ENCODE measurements at places on chromosomes 16 and 17.
A peak's percentile ranks its signal among the peaks of the same experiment; 100 is the strongest.

- no peak for DNase-seq
Observed at GRCh38 chr16:83744441-83744981, 63.3 kb upstream of the HSBP1 start.

- DNase-seq = no peak
Observed at GRCh38 chr17:27332047-27332393, 38.1 kb downstream of the WSB1 start.

- no peak for DNase-seq
Observed at GRCh38 chr17:74078363-74078941, 125.0 kb upstream of the RPL38 start.

DNA sequence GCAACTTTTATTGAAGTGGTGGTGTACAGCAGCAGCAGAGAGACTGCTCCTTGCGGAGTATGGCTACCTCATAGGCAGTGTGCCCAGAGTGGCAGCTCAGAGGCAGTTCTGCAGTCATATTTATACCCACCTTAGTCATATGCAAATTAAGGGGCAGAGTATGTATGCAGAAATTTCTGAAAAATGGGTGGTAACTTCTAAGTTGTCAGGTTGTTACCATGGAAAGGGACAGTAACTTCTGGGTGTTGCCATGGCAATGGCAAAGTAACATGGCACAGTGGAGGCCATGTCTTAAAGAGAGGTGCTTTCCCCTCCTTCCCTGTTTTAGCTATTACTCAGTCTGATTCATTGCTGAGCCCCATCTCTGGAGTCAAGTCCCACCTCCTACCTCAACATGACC lies 53.4 kb downstream of the MEOX1 start:
- no peak for DNase-seq

DNA sequence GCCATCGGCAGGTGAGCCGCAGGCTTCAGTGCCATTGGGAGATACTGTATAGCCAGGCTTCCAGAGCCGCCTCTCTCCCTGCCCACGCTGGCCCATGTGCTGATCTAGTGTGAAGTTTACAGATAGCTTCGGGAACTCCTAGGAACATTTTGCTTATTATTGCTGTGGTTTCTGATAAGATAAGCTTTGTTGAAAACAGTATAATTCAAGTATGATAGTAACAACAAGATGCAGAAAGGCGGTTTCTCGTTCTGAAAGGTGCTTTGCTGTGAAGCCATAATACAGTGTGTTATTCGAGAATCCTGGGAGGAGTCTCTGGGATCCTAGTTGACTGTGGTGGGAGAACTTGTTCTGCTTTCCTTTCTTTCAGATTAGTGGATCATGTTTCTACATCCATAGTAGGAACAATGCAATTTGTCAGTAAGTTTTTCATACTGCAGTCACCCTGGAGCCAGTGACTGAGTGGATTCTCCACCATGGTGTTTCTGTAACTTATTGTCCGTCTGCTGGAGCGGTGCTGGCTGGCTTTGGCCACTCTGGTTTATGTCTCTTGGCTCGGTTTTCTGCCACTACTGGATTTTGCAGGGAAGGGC lies 31.5 kb downstream of the RAB11FIP3 start:
- no peak for DNase-seq

DNA sequence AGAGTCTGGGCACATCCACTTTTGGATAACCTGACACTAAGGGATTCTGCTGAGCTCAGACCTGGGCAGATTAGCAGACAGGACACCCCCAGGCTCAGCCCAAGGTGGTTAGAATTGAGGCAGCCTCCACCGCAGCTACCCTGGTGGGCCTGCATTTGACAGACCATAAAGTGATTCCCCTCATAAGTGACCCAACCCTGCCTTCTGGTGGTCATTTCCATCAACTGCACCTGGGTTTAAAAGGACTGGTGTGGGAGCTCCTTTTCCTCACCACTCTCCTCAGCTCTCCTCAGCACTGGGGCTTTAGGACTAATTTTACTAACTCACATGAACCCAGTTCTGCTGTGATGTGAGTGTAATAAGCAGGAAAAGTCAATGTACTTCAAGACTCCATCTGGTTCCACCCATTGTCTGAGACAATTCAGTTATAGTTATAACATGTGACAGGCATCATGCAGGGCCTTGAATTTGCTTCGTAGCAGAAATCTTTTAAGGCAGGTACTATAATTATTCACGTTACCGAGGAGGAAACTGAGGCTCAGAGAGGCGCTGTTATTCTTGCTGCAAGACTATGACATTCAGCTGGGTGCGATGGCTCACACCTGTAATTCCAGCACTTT lies 42.5 kb downstream of the MYH3 start:
- peak; percentile 31 for DNase-seq

DNA sequence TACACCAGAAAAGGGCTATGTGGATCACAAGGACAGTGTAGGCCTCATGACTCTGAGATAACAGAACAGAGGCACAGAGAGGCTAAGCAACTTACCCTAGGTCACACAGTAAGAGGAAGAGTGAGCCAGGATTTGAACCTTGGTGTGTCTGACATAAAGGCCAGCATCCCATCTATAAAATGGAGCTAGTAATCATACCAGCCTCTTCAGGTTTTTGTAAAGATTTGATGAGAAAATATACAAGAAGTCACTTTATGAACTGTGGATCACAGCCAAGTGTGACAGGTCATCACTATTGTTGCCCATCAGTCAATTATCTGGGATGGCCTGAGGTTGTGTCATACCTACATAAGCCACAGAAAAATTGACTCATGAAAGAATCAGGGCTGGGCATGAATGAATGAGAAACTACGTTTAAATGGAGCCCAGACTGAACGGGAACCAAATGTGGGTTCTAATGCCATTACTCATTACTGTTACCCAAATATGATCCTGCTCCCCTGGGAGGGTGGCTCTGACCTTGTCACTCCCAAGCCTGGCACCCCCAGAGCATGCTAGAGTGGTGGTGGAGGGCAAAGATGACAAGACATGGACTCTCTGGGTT lies 21.0 kb downstream of the FBXO39 start:
- DNase-seq = no peak

DNA sequence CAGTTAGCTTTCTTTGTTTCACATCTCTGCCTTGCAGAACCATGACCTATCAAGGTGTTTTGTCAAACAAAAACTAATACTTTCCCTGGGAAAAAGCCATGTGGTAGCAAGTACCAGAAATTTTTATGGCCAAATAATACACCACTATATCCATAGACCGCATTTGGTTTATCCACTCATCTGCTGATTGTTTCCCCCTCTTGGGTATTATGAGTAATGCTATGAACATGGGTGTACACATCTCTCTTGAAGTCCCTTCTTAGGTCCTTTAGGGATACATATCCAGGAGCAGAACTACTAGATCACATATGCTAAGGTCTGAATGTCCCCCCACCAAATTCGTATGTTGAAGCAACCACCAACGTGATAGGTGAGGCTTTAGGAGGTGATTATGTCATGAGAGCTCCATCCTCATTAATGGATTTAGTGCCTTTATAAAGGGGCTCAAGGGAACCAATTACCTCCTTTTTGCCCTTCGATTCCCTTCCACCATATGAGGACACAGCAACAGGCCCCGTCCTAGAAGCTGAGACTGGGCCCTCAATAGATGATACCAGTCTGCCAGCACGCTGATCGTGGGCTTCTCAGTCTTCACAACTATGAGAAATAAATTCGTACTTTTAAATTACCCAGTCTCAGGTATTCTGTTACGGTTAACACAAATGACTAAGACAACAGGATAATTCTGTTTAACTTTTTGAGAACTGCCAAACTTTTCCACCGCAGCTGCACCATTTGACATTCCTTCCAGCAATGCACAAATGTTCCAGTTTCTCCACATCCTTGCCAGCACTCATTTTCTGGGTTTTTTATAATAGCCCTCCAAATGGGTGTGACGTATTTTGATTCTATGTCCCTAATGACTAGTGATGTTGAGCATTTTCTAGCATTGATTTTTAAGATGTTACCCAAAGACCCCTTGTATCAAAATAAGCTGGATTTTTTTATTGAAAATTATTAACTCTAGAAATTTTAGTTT lies 30.0 kb downstream of the SIAH1 start:
- DNase-seq = no peak

- DNase-seq = no peak
Observed at GRCh38 chr17:68296217-68297191, 5.2 kb downstream of the ARSG start.

- DNase-seq = no peak
Observed at GRCh38 chr16:5056352-5056751, 9.4 kb downstream of the C16orf89 start.

All from NCI-H1436 (cell line).